Fibroblast of skin of left biceps (primary cell): ENCODE measurements at places on chromosomes 6 and 20.

DNA sequence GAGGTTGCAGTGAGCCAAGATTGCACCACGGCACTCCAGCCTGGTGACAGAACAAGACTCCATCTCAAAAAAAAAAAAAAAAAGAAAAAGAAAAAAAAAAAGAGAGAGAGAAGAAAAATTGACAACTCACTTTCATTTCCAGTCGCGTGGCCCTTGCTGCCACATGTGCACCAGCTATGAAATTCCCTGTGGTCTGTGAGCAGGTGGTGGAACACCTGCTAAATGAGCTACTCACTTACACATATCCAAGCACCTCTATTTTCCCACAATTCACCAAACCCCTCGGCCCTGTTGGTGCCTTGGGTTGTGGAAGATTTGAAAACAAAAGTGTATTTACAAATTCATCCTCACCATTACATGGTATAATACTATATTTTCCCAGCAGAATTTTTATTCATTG is 105.2 kb upstream of the ASF1A start:
- DNase-seq, result no peak

DNA sequence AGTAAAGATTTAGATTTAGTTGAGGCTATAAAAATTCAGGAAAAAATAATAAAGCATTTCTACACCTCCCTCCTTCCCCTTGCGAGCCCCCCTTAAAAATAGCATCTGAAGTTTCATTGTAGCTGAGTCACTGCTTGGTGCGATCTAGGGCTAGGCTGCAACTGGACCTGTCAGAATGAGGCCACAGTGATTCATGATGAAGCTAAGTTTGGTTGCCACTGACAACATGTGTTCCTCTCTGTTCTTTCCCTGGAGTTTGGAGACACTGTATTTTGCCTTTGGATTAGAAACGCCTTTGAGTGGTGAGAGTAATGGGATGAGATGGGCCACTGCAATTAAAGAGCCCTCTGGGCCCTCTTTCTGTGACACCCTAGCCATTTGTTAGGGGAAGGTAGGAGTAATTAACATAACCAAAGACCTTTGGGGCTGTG is 334.1 kb downstream of the NRN1 start:
- DNase-seq, result peak; percentile 83

- no peak for DNase-seq
These were observed 726 bp downstream of the FLRT3 start for GRCh38 chr20:14336686-14337085.

GRCh38 chr6:37319156-37319555 is 34.6 kb upstream of the RNF8 start:
- no peak for DNase-seq

DNA sequence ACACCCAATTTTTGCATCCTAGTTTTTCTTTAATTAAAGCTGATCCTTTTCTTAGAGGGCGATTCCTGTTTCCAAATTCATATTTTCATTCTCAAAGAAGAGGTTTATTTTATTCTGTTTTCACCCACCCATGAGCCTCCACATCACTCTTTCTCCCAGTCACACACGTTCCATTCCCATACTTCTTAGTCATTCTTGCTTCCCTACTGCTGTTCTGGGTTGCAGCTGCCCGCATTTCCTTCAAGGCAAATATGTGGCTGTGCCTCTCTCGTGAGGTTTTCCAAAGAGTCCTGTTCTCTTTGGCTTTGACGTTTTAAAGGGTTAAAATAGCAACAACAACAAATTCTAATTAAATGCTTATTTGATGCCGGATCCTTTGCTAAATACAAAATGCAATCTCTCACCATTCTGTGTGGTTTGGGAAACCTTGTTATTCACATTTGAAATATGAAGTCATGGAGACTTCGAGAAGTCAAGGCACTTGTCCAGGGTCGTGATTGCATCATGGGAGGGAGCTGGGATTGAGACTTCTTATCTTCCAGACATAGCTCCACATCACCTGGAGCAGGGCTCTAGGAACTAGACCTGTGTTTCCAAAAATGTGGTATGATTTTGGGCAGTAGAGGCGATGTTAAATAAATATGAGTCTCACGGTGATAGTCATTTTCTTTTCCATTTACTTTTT is 126.6 kb downstream of the DOK5 start:
- no peak for DNase-seq

- no peak for DNase-seq
These were observed at the start of gene CTSZ for GRCh38 chr20:59006864-59007664. CTSZ (minus strand) TSS chr20:59007254; CDS start chr20:59007128, 126 bp downstream.

GRCh38 chr6:15423286-15423993 is 177.6 kb downstream of the JARID2 start:
- DNase-seq, result no peak

- no peak for DNase-seq
These were observed 20.0 kb upstream of the CDYL start for GRCh38 chr6:4756247-4756646.

- no peak for DNase-seq
These were observed 35.7 kb upstream of the RBL1 start for GRCh38 chr20:37131486-37131885.

GRCh38 chr6:75368864-75369402 is 84.3 kb upstream of the TMEM30A start:
- DNase-seq, result no peak

DNA sequence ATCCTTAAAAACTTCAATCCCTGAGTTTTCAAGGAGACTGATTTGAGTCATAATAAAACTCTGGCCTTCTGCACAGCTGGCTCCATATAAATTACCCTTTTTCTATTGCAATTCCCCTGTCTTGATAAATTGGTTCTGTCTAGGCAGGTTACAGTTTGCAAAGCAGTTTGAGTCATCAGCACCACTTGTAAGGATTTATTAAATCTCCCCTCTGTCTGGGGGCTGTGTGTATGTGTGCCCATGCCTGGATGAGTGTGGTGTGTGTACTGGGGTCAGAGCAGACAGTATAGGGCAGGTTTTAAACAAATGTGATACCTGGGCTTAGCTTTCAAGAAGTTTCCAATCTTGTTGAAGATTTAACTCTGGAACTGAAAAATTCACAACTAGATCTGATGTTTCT is 228.6 kb downstream of the FNDC1 start:
- no peak for DNase-seq

- peak; percentile 71 for DNase-seq
These were observed 300.1 kb upstream of the KCNQ5 start for GRCh38 chr6:72321788-72322187.

DNA sequence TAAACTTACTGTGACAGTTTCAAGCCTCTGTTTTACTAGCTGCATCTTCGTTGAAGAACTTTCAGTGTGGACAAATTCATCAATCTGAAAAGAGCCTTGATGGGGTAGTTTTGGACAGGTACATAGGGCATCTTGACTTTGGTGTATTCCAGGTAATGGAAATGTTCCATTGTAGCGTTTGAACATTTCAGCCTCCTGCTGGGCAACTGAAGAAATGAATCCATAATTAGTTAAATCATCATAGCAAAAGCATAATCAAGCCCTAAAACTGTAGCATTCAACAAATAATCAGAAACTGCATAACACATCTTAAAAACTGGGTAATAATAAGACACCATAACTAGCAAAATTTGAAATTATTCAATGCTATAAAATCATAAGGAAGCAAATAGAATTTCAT is 86.2 kb downstream of the AHI1 start:
- no peak for DNase-seq

GRCh38 chr6:45047573-45047972 is 280.6 kb upstream of the RUNX2 start:
- DNase-seq, result no peak

DNA sequence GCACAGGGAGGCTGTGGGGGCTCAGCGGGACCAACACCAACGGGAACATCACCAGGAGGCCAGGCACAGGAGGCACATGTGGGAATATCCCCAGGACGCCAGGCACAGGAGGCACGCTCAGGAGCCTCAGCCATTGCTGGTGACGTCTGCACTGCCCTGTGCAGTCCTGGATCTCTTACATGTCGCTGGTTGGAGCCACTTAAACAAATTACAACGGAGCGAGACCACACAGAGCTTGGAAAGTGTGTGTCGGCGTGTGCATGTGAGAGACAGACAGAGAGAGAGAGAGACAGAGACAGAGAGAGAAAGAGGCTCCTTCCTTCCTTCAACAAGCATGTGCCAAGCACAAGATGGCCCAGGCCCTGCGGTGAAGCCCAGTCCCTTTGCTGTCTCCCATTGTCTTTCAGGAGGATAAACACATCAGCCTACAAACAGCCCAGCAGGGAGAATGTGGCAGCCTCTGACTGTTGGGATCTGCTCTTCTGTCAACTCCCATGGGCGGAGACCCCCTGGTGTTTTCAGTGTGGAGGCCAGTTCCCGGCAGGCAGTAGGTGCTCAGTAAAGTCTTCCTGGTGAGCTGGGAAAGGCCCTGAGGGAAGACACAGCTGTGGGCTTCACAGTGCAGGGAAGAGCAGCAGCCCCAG is 112.7 kb upstream of the THBS2 start:
- no peak for DNase-seq

GRCh38 chr6:16236631-16237199 is 1.7 kb upstream of the GMPR start:
- peak; percentile 20 for DNase-seq

- peak; percentile 86 for DNase-seq
These were observed 40.6 kb downstream of the TOX2 start for GRCh38 chr20:43955062-43955749.

GRCh38 chr6:121806116-121806515 is 370.7 kb downstream of the GJA1 start:
- DNase-seq, result no peak

GRCh38 chr20:16417001-16417400 is 156.2 kb downstream of the KIF16B start:
- DNase-seq, result no peak

DNA sequence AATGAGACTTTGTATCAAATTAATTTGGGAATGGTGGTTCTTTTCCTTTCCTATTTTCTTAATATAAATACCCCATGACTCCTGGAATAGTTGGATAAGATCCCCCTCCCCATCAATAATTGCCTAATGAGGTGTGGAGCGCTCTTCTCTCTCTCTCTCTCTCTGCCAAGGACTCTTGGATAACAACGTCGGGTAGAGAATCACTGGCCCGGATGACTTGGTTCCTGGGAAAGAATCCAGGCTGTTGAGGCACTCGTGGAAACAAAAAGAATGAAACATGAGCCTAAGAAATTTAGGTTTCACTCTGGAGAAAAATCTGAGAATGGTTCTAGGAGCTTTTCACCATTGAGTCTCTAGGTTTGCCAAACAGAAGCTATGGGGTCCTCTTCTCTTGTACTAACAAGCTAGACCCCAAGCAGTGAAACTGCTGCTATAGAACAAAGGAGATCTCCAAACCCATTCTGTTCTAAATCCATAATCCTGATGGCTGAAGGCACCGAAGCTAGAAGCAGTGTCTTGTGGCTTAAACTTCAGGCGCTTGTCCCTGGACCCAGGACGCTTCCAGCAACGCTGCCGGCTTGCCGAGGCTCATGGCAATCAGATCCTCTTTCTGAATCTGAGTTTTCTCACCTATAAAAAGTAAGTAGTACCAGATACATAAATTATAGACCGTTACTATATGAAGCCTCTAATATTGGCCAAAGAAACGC is 241.6 kb upstream of the BTBD3 start:
- no peak for DNase-seq

GRCh38 chr20:61728786-61729770 is 336.6 kb downstream of the TAF4 start:
- DNase-seq, result no peak

DNA sequence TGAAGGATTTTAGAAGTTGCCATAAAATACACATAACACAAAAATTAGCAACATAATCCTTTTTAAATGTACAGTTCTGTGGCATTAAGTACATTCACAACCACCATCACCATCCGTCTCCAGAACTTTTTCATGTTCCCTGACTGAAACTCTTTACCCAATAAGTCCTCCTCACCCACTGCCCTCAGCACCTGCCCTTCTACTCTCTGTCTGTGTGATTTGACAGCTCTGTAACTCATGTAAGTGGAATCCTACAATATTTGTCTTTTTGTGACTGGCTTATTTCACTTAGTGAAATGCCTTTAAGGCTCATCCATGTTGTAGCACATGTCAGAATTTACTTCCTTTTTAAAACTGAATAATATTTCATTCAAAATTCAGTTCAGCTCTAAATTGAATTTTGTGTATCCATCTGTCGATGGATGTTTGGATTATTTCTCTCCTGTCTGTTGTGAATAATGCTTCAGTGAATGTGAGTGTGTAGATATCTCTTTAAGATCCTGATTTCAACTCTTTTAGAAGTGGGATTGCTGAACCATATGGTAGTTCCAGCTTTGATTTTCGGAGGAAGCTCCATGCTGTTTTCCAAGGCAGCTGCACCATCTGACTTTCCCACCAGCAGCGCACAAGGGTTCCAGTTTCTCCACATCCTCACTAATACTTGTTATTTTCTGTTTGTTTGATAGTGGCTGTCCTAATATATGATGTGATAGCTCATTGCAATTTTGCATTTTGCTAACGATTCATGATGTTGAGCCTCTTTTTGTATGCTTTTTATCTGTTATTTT is 4.2 kb downstream of the ENTPD6 start:
- DNase-seq, result no peak

GRCh38 chr6:152309648-152310047 is 327.5 kb downstream of the SYNE1 start:
- no peak for DNase-seq

GRCh38 chr6:98764373-98764911 is 69.9 kb upstream of the POU3F2 start:
- DNase-seq, result no peak

DNA sequence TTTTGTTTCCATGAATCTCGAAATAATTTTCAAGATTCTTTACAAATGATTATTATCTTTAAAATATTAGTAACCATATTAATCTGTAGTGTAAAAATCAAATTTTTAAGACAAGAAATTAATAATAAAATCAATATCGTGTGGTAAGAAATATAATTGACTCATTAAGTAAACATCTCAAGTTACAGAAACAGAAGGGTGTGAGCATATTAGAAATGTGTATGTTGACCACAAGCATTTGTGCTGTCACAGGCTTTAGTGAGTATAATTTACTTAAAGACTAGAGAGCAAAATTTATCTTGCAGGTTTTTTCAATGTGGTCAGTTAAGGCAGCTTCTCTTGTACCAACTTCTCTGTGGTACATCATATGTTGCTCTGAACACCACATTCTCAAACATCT is 566.5 kb upstream of the IRAK1BP1 start:
- no peak for DNase-seq

DNA sequence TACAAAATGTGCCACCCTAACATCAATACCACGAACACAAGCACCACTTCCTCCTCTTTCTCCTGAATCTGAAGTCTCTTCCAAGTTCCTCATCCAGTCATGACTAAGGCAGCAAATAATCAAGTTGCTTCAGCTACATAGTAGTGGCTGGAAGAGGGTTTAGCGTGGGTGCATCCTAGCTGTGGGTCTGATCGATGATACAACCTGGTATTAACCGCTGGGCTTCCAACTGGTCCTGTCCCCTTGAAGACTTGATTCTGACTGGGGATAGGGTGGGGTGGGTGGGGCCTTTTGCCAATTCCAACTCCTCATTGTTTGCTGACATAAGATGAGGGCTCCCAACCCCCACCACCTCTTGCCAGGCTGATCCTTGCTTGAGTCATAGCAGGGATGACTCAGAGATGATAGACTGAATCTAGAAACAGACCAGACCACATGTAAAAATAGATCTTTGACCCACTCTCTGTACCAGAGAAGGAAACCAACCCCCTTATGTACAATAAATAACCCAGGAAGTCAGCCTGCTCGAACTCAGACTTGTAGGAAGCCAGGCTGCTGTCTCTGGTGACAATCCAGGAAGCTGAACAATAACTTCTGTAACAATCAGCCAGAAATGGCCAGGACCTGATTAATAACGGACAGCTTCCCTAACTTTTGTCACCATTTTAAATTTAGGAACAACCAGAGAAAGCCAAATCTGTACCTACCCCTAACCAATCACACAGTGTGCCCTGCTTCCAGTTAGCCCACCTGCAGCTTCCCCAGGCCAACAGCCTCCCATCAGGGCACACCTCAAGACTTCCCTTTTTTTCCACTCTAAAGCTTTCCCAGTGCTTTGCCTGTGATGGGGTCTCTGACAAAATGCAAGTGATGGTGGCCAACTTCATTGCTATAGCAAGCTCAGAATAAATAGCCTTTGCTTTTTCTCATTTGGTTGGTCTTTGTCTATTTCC is 68.9 kb upstream of the FAM184A start:
- DNase-seq, result peak; percentile 86
